Stimulated activated CD4-positive, alpha-beta T cell treated with anti-CD3 and anti-CD28 coated beads, Interleukin-15, amount 100 ng/mL, for 24 hours (primary cell): ENCODE measurements at places on chromosomes 13 and 19.

GRCh38 chr19:31314156-31314555, 35.1 kb downstream of the TSHZ3 start:
- DNase-seq = no peak

DNA sequence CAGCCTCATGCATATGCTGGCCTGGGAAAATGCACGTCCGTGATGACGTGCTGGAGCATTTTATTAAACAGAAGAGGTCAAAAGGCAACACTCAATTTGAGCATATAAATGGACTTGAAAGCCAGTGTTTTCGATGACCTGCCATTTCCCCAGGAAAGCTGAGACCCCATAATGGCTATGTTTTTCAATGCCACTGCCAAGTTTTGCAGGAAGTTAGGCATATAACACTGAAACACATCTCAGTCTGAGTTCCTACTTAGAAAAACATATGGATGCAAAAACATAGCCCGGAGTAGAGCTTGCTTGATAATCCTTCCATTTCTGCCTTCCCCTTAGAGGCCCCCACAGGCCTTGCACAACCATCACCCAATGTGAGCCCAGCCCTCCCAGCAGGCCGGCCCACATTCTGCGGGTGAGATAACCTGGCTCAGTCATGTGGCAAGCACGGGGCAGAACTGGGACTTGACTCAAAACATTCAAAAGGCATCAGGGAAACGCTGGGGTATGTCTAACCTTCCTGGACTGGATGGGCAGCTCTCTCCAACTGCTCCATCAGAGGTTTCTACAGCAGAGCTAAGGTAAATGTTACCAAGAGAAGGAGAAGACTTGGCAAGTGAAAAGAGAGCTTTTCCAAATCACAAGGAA, 24.9 kb downstream of the EPS15L1 start:
- peak; percentile 50 for DNase-seq

DNA sequence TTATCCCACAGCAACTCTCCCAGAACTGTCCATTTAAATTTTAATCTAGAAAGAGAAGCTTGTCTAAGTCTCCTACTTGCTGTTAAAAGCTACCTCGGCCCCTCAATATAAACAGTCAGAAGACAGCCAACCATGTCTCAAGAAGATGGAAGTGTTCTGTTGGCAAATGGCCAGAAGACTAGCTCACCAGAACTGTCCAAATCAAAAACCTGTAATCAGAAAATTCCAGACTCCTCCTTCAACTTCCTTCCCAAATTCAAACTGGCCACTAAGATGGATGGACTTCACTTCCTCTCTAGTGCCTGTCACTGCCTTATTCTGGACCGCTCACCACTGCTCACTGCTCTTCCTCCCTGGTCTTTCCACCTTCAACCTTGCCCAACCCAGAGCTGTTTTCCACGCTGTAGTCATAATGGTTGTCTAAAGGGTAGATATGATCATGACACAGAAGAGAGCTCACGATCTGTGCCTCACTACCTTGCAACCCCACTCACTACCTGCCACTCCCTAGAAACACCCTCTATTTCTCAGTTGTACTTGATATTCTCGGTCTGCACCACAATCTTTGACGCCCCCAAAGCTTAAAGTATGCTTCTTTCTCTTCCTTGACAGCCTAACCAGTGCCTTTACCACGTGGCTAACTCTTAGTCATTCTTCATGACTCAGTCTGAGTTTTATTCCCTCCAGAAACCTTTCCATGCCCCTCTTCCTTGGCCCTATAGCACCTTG, 9.2 kb downstream of the FGF14 start:
- DNase-seq = peak; percentile 41

- DNase-seq = no peak
Measured at GRCh38 chr13:37488726-37489125, 109.8 kb downstream of the POSTN start.

GRCh38 chr13:70732611-70733010, 624.4 kb upstream of the KLHL1 start:
- no peak for DNase-seq

GRCh38 chr13:44385401-44385800, 11.8 kb downstream of the SERP2 start:
- no peak for DNase-seq
